Hindlimb muscle (tissue), 1 donor: ENCODE measurements at places on chromosomes 16 and 17.

- DNase-seq, result no peak
These were observed 3.6 kb downstream of the USP31 start for GRCh38 chr16:23145608-23146007.

DNA sequence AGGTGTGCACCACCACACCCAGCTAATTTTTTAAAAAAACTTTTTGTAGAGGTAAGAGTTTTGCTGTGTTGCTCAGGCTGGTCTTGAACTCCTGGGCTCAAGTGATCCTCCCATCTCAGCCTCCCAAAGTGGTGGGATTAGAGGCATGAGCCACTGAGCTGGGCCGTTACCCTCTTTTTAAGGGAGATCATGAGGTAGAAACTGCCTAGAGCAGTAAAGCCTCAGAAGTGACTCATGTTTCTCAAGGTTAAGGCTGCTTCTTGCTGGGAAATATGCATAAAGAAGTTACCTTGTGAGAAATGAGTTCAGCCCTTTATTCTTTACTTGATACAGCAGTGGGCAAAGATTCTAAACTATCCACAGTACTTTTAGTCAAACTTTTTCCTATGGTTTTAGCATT is 38.2 kb downstream of the GRB2 start:
- no peak for DNase-seq

DNA sequence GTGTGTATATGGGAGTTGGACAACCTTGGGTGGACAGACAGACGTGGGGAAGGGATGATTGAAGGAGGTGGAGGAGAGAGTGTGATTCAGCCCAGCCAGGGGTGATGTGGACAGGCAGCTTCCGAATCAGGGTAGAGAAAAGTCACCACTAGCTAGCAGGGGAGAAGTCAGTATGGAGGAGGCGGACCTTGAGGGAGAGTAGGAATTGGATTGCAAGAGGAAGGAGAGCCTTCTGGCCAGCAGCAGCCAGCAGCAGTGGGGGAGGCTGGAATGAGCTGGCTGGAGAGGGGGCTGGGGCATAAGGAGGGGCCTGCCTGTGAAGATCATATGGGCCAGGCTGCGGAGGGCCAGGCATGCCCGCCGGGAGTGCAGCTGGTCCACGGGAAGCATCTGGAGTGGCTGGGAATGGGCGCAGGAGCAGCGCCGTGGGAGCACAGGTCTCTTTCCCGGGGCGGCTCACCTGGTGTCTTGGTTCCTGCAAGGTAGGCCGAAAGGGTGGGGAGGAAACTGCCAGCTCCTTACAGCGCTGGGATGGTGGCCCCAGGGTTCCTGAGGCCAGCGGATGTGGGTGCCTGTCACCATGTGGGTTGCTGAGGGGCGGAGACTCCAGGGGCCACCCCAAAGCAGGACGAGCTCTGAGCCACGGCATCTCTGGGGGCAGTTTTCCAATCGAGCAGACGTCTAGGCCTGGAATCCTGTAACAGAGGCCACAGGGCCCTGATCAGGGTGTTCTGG is 235.3 kb downstream of the SEC14L1 start:
- no peak for DNase-seq

- DNase-seq, result no peak
These were observed 25.7 kb downstream of the PLCD3 start for GRCh38 chr17:45106582-45106981.

- DNase-seq, result no peak
These were observed 150.9 kb downstream of the MRM1 start for GRCh38 chr17:36752096-36752888.

DNA sequence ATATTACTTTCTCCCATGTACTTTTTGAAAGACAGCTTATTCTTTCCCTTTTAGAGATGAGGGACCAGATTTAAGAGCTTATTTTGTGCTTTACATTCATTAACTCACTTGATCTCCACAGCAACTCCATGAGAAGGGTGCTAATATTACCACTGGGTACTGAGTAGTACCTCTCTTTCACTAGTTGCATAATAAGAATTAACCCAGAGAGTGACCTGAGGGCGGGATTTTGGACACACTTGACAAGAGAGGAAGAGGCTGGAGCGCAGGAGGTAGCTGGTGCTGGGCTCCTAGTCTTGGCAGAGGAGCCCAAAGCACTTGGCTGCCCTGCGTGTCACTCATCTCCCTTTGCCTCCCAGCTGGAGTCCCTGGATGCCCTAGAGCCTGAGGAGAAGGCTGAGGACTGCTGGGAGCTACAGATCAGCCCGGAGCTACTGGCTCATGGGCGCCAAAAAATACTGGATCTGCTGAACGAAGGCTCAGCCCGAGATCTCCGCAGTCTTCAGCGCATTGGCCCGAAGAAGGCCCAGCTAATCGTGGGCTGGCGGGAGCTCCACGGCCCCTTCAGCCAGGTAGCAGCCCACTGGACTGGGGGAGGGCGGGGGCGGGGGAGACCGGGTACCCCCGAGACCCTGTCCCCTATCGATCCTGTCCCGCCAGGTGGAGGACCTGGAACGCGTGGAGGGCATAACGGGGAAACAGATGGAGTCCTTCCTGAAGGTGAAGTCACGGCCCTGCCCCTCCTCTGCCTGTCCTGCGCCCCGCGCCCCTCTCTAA is 1.7 kb upstream of the MAZ start:
- DNase-seq, result no peak

DNA sequence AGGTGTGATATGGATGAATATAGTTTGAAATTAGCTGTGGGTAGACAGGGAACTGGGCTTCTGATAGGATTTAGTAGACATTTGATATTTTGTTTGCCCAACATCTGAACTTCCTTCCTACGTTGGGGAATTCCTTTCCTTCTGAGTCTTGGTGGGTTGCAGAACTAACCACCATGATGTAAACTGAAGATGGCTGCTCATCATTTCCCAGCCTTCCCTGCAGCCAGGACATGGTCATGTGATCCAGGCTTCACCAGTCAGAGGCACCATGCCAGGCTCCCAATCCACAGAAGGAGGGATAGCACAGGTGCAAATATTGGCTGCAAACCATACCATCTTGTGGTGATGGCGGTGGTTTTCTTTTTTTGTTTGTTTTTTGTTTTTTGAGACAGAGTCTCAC is 57.4 kb downstream of the EMP2 start:
- DNase-seq, result no peak

- no peak for DNase-seq
These were observed 42.6 kb downstream of the GDE1 start for GRCh38 chr16:19479302-19479721.

DNA sequence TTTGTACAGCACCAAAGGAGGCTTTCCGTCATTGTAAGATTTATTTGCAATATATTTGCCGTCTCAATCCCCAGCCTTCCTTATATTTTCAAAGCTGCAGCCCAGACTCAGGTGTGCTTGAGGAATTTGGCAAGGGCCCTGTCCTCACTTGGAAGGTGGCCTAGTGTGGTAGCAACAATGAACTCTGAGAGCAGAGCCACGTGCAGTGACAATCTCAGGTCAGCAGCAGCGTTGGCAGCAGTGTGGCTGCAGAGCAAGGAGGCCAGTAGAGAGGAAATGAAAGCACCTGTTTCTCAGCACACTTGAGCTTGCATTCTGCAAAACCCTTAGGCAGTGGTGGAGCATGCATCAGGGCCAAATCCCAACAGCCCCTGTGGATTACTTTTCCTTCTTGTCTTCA is 613.5 kb downstream of the RBFOX1 start:
- DNase-seq, result no peak

DNA sequence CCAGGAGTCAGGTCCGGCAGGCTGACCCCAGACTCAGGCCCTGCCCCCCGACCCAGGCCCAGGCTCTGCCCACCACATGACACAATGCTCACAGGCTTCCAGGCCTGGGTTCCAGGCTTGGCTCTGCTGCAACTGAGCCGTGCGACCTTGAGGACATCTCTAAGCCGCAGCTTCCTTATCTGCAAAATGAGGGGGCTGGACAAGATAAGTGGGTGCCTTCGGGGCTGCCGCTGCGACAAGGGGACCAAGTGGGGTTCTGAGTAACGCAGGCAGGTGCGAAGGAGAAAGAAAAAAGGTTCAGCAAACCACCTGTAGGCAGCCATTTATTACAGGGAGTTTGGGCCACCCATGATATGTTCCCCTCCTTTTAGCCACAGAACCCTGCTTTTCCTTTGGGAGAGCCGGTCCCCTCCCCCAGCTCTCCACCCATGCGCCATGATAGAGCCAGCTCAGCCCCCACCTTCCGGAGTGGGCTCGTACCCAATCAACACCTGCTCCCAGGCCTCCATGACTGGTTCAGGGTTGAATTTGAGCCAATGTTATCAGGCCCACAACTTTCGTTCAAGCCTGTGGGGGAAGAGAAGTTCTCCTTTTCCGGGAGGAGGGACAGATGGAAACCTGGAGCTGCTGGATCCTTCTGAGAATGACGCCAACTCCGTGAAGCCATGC is 38.2 kb downstream of the RTN4RL1 start:
- no peak for DNase-seq

- no peak for DNase-seq
These were observed 17.4 kb downstream of the ZDHHC7 start for GRCh38 chr16:84993926-84994325.

GRCh38 chr16:4360538-4361021 is 9.5 kb upstream of the PAM16 start:
- no peak for DNase-seq
